ENCODE measurements at places on chromosomes 11 and 22.

DNA sequence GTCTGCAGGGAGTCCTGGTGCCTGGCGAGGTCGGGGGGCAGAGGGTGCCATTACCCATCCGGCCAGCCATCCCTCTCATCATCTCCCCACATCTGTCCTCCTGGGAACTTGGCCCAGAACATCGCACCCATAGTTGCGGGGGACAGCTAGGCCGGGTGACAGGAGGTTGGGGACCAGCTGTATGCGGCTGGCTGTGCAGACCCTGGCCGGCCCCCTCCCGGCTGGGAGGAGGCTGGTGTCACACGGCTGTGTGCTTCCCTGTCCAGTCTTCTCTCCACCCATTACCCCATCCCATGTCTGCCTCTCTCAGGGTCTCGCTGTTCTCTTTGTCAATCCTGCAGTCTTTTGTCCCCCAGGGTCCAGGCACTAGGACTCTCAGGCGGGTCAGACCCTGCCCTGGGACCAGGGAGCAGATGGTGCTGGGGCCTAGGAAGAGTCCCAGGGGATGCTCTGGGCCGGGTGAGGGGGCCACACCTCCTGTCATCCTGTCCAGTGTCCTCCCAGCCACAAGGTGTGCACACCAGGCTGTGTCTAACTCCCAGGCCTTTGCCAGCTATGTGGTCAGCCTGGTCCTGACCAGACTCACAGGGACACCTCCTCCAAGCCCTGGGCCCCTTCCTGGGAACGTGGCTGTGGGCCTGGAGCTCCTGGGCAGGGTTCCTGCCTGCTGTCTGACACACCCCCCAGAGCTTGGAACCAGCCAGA is 6.4 kb upstream of the TBX1 start:
- no peak for DNase-seq

- no peak for DNase-seq
Observed at GRCh38 chr11:20089367-20089766, 70.9 kb downstream of the DBX1 start.

DNA sequence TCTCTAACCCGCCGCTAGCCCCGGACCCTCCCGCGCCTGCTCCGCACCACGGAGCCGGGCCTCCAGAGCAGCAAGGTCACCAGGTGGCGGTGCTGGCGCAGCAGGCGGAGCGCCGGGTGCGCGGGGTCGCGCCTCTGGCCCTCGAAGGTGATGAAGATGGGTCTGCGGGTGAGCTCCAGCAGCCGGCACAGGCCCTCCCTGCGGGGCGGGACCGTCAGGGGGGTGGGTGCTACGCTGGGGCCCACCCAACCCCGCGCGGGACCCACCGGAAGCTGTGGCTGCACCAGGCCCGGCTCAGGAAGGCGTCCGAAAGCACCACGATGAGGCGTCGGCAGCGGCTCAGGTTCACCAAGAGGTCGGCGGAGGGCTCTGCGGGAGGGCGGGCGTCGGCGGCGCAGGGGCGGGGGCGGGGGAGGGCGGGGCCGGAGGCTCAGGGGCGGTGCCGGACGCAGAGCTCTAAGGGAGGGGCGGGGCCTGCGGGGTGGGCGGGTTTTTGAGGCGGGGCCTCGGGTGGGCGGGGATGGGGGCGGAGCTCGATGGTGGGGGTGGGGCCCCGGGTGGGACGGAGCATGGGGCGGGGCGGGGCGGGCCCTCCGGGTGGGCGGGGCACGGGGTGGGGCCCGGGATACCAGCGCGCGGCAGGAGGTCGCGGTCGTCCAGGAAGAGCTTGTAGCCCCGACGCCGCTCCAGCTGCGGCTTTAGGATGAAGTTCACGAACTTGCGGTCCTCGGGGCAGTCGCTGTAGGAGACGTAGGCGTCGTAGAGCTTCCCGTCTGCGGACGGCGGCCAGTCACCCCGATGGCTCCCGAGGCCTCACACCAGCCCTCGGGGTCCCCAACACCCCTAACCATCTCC is 7.8 kb downstream of the SIGIRR start:
- DNase-seq, result peak; percentile 75

DNA sequence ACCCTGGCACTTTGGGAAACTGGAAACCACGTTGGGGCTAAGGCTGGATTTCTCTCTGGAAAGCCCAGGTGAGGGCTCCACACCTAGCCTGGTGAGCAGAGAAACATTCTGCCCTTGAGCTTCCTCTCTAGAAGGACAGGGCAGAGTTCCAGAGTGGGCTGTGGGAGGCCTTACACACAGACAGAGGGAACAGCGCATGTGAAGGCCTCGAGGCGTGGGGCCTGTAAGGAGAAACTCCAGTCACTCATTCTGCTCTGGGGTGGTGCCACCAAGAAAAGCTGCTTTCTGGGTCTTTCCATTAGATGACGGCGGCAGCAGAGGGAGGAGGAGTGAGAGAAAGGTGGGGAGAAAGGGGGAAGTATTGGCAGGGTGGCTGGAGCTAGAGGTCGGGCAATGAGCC is 183.1 kb downstream of the CHST1 start:
- no peak for DNase-seq

DNA sequence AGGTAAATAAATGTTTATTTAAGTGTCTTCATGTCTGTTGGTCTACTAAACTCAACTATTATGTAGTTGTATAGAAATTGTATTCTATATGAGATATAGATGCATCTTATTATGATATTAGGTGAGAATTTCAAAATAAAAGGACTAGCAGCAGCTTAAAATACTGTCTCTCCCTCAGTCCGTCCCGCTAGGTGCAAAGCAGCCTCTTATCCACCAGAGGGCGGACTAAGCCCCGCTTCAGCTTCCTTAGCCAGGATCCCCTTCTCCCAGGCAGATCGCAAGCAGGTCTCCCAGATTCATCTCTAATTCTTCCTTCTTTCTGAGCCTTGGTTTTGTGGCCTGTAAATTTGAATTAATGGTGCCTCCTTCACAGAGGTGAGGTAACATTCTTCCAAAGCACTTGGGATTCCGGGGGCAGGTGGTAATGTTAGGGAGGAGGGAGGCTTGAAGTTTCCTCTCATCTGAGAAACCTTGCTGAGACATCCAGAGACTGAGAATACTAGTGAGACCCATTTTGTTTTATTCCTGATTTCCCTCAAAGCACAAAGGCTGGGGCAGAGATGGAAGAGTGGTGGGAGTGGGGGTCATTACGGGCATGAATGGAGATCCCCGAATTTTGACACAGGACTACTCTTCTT is 13.5 kb upstream of the INSC start:
- peak; percentile 19 for DNase-seq

GRCh38 chr22:47161631-47162030 is 399.2 kb downstream of the TBC1D22A start:
- no peak for DNase-seq

DNA sequence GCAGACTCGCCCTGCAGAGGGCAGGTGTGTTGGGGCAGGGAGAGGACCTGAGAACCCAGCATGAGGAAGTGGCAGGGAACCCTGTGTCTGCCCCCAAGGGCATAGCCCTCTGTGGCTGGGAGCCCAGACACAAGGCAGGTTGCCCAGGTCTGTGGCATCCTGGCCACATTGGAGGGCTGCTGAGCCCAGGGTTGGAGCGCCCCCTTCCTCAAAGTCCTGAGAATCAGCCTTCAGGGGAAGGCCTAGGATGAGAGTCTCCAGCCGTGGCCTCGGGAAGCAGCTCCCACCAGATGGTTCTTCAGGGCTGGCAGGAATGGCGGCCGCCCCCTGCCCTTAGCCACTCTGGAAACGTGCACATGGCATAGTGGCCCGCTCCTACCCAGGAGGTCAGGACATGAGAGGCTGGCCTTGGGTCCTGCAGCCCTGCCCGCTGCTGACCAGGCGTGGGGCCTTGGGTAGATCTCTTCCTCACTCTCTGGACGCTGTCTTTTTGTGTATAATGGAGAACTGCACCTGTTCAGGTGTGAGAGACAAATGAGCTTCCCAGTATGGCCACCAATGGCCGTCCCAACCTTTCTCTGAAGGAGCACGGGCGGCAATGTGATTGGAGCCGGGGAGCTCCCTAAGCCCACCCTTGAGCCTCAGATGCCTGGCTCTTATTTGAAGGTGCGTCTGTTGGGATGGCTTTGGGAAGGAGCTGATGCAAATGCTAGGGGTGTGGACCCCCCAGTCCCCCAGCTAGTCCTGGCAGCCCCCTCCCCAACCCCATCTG is 4.6 kb upstream of the CDC42BPG start:
- no peak for DNase-seq

GRCh38 chr11:45400591-45400990 is 114.5 kb upstream of the SYT13 start:
- no peak for DNase-seq

DNA sequence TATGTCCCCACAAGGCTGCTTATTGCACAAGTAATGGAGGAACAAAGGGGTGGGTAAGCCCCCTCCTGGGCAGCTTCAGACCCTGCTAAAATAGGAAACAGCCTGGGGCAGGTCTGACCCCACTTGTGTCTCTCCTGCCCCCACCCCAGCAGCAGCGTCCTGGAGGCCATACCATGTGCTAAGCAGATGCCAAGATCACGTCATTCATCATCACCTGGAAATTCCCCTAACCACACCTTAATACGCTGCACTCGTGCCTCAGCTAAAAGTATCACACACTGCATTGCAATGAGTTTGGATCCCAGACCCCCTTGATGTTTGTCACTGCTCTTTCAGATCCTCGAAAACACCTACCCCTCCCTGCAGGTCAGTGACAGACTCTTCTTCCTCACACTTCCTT is 27.8 kb upstream of the GGTLC2 start:
- no peak for DNase-seq

DNA sequence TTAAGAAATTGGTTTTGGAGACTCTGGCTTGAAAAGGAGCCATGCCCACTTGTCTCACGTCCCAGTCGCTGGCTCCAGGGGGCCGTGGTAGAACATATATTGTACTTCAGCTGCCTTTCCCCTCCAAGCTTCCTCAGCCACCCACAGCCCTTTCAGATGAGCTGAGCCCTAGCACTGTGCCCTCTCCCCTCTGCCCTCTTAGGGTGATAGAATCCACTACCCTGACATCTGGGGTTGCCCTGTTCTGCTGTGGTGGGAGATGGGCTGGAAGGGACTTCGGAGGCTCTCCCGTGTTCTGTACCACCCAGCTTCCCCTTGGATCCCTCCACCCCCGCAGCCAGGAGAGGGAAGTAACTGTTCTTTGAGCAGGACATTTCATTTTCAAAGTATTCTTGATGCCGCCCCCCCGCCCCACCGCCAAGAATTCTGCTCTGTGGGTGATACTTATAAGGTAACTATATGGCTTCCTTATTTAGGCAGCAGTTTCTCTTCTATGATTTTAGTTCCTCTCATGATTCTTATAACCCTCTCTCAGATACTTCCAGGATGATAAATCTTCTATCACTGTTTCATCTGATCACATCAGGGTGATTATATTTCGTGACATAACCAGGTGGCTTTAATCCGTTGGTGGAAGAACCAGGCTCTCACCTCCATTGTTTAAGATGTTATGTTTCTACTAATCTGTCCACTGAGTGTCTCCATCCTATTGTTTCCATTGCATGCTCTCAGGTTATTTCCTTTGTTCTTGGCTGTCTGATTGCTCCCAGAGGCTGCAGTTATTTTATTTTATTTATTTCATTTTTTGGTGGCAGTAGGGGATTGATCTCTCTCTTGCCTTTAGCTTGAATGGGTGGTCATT is 24.1 kb downstream of the ZBTB16 start:
- no peak for DNase-seq

GRCh38 chr22:32218470-32218869 is 13.6 kb upstream of the RFPL2 start:
- no peak for DNase-seq

DNA sequence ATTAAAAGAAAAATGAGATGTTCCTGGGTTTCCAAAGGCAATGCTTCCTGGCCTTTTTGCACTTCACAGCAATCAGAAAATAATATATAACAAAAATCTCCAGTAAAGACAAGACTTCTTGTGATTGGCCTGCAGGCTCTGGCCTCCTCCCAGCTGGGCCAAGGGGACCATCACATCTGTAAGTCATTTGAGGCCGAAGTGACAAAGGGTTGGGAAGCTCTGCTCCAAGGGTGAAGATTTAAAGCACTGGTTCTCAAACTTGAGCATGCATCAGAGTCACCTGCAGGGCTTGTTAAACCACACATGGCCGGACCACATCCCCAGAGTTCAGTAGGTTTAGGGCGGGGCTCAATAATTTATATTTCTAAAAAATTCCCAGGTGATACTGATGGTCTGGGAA is 32.1 kb downstream of the ARFGAP2 start:
- DNase-seq, result no peak

DNA sequence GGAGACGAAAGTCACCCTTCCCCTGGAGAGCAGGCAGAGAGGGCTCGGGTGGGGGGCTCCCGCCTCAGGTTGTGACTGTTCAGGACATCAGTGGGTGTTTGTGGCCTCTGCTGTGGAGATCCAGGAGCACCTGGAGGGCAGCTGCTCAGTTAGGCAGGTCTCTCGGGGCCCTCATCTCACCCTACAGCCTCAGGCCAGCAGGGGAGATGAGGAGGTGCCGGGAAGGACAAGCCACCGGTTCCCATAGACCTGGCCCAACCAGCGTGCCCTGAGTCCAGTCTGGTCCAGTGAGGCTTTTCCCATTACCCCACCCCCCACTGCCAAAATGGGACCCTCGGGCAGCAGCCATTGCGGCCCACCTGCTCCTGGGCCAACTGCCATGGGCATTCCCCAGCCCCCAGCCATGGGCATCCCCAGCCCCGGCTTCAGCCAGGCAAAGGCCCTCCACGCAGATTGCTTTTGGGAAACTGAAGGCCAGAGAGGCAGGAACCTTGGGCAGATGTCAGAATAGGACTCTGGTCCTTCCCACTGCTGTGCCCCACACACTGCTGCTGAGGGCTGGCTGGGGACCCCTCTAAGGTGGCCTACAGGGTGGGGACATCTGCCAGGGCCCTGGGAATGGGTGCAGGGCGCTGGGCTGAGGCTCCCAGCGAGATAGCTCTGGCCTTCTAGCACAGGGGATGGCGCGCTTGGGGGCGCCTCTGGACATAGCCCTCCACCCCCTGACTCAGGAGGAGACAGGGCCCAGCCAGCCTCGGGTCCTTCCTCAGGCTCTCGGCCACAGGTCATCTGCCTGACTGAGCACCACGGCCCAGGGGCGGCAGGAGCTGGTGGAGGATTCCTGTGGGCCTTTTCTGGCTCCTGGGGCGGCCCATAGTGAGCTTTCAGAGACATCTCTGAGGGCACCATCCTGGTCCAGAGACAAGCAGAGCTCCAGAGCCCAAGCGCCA is 4.8 kb downstream of the PIM3 start:
- DNase-seq, result no peak

GRCh38 chr11:78573681-78574080 is 983 bp downstream of the NARS2 start:
- DNase-seq, result no peak

GRCh38 chr11:45193695-45194094 is 47.3 kb downstream of the PRDM11 start:
- DNase-seq, result no peak

DNA sequence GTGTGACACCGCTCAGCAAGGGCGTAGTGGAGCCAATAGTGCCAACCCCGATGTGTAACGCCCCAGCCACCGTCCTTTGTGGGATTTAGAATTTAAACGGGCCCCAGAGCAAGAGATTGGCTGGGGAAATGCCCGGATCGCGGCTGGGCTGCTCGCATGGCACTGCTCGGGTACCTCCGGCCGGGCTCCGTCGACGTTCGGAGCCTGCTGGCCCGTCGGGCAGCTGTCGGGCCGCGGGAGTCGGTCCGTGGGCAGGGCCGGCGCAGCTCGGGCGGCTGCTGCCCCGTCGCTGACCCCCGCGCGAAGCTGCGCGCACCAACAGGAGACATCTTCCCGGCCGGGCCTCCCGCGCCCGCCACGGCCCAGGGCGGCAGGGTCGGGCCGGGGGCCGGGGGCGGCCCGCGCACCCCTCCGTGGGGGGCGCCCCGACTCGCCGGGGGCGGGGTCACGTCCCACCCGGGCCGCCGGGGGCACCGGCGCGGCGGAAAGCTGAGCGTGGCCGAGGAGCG is 1.3 kb upstream of the KDM2A start:
- DNase-seq, result no peak

GRCh38 chr11:65293909-65294381 is 20.7 kb upstream of the CDC42EP2 start:
- DNase-seq, result no peak
